ENCODE measurements at places on chromosomes 4 and X.

DNA sequence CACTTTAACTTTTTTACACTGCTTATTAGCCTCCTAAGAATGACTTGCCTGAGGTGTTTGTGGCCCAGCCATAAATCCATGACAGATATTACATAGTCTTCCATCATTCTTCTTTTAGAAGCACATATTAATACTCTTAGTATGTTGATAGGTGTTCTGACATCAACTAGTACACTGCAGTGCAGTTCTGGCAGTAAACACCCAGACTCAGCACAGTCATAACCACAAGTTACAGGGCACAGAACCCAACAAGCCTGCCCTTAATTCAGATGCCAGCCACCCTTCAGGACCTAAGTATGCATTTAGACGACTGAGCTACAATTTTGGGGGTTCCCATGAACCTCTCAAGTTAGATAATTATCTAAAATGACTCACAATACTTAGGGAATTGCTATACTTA is 36.5 kb upstream of the GUCY1B1 start:
- DNase-seq: no peak

- DNase-seq: no peak
Measured at GRCh38 chr4:55466001-55466400, 70.2 kb downstream of the TMEM165 start.

DNA sequence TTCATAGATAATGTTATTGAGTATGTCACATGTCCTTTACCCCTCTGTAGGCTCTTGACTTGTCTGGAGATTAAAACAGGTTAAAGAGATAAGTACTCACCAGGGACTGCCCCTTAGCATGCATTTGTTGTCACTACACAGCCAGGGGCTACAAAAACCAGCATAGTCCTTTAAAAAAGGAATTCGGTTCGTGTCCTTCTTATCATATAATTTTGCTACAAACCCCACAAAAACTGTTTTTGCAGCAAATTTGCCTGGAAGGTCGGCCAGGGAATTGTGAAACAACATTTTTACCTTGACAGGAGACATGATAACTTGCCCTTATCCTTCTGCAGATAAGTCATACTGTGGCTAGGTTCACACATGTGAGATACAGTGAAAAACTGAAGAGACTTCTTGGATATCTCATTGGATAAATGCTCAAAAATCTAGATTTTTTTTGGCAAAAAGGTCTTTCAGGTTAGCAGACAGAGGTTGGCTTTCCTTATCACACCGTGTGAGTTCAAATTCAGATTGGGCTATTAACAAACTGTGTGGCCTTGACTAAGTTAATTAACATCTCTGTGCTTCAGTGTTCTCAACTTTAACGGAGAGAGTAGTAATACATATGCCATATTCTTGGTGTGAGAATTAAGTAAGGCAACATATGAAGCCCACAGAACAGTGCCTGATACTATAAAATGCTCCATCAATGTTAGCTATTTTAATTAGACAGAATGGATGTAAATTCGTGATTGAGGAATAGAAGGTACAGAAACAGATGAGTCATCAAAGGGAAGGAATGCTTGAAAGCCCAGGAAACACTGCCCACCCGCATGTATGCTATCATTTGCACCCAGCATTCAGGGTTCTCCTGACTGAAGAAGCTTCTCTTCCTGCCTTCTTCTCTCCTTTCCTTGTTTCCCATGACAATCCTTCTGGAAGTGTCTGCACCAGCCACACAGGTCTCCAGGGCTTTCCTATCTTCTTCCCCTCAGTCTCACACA is 30.0 kb downstream of the FAM9C start:
- no peak for DNase-seq

DNA sequence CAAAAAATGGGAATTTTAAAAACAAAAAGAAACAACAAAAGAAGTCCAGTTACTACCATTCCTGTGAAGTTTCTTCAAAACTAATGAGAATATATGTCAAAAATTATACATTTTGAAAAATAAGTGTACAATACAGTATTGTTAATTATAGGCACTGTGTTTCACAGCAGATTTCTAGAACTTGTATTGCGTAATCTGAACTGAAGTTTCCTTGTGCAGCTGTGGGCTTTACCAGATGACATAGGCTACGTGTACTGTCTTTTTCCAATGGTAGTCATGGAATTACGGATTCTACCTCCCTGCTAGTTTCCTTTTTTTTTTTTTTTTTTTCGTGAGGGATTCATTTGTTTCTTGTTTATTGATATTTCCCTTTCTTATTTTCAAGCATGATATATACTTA is 113.8 kb upstream of the GABRA2 start:
- DNase-seq: no peak

- DNase-seq: no peak
Measured at GRCh38 chrX:19629541-19629940, 114.2 kb upstream of the MAP3K15 start.

DNA sequence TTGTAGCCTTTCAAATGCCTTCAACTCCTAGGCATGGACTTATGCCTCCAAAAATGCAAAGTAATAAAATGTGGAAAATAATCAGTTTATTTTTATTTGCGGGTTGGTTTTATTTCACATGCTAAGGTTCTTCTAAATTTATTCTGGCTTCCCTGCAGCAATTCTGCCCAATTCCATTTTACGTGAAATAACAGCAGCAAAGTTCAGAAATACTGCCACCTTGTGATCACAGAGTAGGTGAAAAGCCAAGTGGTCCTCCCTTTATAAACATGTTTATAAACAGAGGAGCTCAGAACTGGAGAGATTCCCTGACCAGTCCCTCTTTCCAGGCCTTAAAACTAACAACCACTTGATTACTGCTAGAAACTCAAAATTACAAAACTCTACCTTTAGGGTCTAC is 14.7 kb upstream of the DCHS2 start:
- DNase-seq: no peak

GRCh38 chrX:108299101-108299591 is 139.1 kb downstream of the COL4A6 start:
- DNase-seq: no peak

GRCh38 chr4:70062000-70062399 is 11.8 kb downstream of the HTN1 start:
- DNase-seq: no peak

- DNase-seq: peak; percentile 3
Measured at GRCh38 chr4:142846108-142846728, at the start of gene INPP4B. Gene INPP4B, minus strand, starts transcription at chr4:142846301.

Data from activated CD8-positive, alpha-beta memory T cell treated with anti-CD3 and anti-CD28 coated beads for 4 hours (primary cell).